Common myeloid progenitor, CD34-positive (primary cell): ENCODE measurements at places on chromosomes 1 and 21.

- peak; percentile 97 for DNase-seq
Observed at GRCh38 chr1:13748610-13749505, 48.9 kb downstream of the PRDM2 start.

- no peak for DNase-seq
Observed at GRCh38 chr21:35084869-35085268, 35.8 kb upstream of the RUNX1 start.

DNA sequence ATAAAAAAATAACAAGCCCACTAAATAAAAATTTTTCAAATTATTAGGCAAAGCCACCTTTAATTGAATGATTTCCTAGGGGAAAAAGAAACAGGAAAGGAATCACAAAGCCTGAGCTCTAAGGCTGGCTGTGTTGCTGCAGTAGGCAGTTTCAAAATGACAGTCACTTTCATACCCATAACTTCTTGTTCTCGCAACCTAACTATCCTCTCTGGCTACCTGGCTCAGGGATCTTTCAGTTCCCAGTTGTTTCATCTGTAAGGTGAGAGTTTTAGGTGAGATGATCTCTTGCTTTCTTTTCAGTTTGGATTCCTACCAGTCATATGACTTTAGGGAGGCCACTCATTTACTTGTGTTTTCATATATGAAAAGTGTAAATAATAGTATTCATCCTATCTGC, 226.1 kb downstream of the ASTN1 start:
- DNase-seq, result no peak

GRCh38 chr1:36380782-36381181, 4.9 kb downstream of the STK40 start:
- no peak for DNase-seq

GRCh38 chr21:45923146-45923545, 58.4 kb upstream of the COL6A1 start:
- peak; percentile 50 for DNase-seq

- no peak for DNase-seq
Observed at GRCh38 chr1:211715971-211716370, 40.5 kb upstream of the NEK2 start.

GRCh38 chr1:96366516-96366915, 355.1 kb upstream of the PTBP2 start:
- no peak for DNase-seq

DNA sequence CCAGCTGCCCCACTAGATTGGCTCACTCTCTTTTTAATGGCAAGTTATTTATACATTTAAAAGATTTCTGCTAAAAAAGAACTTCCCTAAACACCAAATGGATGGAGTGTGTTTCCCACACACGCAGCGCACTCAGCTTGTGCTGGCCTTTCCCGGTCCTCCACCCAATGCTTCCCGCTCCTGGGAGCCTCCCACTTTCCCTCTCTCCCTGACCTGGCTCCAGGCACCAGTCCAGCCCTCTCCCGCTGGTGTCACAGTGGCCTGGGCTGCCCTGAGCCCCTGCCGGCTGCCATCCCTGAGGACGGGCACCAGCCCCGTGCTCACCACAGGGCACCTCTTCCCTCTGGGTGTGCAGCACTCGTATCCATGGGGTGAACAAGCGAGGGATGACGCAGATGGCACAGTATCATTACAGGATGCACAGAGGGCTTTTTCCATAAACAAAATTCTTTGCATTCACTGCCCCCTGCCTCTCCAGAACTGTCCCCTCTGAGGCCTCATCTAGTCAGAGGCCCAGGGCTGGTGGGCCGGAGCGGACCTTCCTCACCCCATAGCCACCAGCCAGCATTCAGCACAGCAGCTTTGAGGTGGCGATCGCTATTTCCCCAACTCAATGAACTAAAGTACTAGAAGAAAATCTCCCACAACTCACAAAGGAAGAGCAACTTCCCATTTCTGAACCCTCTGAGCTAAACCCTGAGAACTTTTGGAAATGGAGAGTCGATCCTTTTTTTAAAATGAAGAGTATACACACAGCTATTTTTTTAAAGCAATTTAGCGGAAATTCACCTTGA, 68.5 kb downstream of the SLC37A1 start:
- DNase-seq, result no peak

GRCh38 chr1:99250728-99251127, 13.6 kb upstream of the PLPPR4 start:
- no peak for DNase-seq

DNA sequence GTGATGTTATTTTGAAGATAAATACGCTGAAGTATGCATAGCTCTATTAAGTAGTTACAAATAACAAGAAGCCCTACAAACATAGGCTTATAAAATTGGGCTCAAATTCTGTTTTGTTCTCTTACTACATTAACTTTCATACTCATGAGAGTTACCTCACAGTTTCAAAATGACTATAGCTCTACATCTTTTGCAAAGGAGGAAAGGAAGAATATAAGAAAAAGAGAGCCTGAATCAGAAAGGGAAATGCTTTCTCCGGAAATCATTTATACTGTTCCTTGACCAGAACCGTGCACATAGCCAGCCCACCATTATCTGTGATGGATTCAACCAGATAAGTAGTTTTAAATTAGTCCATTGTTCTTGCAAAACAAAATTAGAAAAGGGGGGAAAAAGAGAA, 1252.1 kb downstream of the NCAM2 start:
- no peak for DNase-seq

DNA sequence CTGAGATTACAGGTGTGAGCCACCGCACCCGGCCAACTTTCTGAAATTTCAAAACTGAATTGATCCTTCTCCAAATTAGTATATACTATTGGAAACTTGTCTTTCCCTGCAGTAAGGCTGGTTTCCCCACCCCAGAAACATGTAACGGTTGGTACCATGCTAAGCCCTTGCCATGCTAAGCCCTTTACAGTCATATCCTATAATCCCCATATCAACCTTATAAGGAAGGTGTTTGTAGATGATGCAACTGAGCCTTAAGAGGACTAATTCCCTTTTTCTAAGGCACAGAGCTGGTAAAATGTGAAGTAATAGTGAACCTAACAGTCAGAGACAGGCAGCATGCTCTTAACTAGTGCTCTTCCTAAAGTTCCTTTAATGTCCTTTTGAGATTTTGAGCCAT, 413.7 kb downstream of the DISC1 start:
- DNase-seq, result no peak

DNA sequence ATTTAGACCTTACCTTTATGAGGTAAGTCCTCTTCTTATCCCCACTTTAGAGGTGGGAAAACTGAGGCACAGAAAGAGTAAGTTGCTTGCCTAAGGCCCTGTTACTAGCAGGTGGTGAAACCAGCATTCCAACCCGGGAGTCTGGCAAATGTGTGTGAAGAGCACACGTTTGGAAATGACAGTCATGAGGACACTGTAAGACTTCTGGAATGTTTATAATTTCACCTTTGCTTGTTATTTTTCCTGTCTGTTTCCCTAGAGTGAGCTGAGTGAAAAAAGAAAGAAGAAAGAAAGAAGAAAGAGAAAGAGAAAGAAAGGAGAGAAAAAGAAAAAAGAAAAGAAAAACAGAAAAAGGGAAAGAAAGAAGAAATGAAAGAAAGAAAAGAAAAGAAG, 21.2 kb upstream of the LGALS8 start:
- DNase-seq, result no peak

GRCh38 chr1:61446531-61446991, 278.4 kb downstream of the TM2D1 start:
- no peak for DNase-seq
